ENCODE measurements at places on chromosomes 2 and 18.

DNA sequence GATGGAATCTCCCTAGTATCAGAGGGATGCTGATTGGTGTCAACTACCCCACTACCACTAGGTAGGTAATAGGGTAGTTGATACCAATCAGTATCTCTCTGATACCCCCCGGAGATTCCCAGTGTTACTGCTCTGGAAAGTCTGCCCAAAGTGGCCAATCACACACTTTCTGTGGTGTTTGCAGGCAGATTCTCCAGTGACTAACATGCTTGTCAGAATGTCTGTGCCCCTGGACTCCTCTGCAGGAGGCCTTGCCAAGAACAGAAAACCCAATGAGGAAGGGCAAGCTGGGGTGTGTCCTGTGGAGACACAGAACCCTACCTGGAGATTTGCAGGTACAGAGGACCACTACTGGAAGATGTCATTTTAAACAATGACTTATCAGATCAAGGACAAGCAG is 135.1 kb downstream of the RIT2 start:
- DNase-seq, result no peak

- DNase-seq, result no peak
Observed at GRCh38 chr2:241014764-241015163, 16.3 kb downstream of the SNED1 start.

DNA sequence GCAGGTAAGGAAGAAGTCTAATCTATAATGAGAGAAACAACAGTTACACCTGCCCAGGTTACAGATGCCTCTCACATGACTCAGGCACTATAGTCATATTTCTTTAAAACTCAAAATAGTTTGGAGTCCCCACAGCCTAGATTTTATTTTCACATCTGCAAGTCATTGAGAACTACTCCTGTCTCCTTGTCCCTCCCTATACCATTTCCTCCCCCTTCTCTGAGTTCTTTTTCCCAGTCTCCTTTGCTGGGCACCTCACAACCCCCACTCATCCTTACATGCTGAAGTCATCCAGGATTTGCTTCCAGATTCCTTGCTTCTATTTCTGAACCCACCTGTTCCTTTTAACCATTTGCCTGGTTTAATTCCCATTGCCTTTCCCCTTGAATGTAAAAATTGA is 73.1 kb upstream of the KCNE4 start:
- DNase-seq, result no peak

DNA sequence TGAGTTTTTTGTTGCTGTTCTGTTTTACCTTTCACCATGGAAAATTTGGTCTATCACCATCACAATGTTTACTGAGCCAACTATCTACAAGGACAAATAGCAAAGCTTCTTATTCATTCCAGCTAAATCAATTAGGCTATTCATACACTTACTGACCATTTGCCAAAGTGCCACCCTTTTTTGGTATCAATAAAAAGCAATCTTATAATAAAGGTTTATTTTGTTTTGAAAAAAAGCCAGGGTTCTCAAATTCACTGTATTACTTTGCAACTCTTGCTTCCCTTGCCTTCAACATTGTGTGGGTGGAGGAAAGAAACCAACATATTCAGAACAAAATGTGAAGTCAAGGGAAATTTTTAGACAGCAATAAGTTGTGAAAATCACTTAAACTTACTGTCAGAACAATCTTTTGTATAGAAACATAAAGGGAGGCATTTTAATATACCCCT is 15.3 kb downstream of the PELI1 start:
- no peak for DNase-seq

DNA sequence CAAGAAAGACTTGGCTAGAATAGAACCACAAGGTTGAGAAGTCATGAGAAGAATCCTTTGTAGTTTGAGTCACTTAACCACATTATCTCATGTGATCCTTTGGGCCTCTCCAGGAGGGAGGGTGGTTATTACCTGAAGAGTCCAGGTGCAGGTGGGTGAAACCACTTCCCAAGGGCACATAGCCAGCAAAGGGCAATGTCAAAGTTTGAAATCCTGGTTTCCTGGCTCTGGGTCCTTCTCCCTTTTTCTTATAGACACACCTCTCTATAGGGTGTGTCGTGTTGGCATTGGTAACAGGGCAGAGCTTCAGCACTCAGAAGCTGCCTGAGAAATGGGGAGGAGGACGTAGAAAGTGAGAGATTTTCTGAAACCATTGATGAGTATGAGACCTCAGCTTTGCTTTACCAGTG is 137.9 kb downstream of the MGAT5 start:
- no peak for DNase-seq

GRCh38 chr2:73291461-73292315 is 1.7 kb downstream of the EGR4 start:
- DNase-seq, result no peak

DNA sequence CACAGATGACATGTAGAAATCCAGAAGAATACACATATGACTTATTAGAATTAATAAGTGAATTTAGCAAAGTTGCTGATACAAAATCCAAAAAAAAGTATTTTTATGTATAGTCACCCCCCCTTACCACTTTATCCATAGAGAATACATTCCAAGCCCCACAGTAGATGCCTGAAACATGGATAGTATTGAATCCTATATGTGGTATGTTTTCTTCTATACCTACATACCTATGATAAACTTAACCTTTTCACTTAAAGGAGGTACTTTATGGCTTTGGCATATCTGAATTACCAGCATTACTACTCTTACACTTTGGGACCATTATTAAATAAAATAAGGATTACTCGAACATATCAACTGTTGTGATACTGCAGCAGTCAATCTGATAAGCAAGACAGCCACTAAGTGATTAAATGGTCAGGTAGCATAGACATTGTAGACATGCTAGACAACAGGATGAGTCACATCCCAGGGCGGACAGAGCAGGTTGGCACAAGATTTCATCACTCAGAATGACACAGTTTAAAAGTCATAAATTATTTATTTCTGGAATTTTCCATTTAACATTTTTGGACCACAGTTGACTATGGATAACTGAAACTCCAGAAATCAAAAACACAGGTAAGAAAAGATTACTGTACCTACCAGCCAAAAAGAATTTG is 208.2 kb upstream of the CHAC2 start:
- DNase-seq, result no peak

GRCh38 chr2:23592061-23592685 is 207.2 kb downstream of the KLHL29 start:
- no peak for DNase-seq

- DNase-seq, result no peak
Observed at GRCh38 chr18:59712311-59712710, 15.1 kb upstream of the CCBE1 start.

- DNase-seq, result no peak
Observed at GRCh38 chr2:45483997-45484396, 127.1 kb downstream of the SRBD1 start.

- no peak for DNase-seq
Observed at GRCh38 chr2:61993422-61994024, 88.0 kb downstream of the COMMD1 start.

- DNase-seq, result no peak
Observed at GRCh38 chr2:203704430-203704829, 2.0 kb upstream of the CD28 start.

GRCh38 chr2:237629188-237629534 is 1.8 kb downstream of the LRRFIP1 start:
- no peak for DNase-seq

- no peak for DNase-seq
Observed at GRCh38 chr2:48514348-48515003, 15.5 kb upstream of the STON1 start.

GRCh38 chr2:229857634-229858033 is 64.2 kb downstream of the TRIP12 start:
- no peak for DNase-seq

DNA sequence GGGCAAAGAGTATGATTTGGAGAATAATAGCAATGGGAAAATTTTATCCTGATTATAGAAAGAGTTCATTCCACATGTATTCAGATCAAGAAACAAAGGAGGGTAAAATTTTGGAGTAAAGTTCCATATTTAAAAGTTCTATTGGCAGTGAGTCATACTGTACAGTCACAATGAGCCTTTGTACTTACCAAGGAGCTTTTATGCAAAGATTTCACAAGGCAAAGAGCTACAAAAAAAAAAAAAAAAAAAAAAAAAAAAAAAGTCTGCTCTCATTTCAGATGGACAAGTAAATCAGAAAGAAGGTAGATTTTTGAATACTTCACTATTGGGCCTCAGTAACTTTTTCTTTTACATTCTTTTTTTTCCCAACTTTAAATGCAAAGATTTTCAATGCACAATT is 1802.2 kb upstream of the PIK3C3 start:
- no peak for DNase-seq

GRCh38 chr18:42784632-42785031 is 330.9 kb downstream of the RIT2 start:
- DNase-seq, result no peak

DNA sequence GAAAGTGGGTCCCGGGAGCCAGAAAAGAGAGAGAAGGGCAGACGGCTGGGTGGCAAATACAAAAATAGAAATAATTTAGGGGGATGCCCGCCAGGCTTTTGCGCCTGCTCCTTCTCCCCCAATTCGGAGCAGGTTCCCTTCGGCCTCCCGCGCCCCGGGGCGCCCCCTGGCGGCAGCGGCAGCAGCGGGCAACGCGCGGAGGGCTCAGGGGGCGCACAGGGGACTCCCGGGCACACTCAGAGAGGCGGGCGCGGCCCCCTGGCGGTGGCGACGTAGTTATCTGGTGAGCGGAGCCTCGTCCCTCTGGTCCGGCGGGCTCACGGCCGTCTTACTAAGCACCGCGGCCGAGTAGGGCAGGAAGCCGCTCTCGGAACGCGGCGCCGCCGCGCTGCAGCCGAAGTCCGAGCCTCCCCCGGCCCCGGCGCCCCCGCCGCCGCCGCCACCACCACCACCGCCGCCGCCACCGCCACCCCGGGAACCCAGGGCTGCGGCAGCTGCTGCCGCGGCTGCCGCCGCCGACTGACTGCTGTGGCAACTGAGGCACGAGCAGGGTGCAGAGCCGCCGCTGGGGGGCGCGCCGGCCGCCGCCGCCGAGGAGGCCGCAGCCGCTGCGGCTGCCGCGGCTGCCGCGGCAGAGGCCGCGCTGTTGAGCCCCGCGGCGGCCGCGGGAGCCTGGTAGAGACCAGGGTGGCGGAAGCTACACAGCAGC is 3.8 kb downstream of the EVX2 start:
- DNase-seq, result no peak

DNA sequence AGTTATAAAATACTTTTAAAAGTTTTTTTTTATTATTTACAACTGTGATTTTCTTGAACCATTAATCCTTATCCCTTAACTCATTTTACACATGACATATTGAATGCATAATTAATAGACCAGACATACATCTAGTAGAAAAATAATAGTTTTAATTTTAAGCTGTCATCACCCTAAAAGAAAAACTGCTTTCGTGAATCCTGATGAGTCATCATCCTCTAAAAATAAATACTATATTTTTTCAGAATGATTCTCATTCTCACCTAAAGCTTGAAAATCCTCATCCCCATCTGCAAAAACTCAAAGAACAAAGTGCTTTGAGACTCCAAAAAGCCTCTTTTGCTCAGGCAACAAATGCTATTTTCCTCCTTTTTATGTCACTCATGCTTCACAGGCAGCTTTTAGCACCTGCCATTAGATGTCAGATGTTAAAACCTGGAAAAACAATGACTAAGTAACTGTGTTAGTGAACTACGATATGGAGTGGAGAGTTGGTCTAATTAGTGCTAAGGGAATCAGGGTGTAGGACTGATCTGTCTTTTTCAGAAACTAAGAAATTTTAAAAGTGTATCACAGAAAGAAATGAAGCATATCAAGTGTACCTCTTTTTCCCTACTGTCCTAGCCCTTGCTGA is 297.6 kb downstream of the TMX3 start:
- no peak for DNase-seq

- no peak for DNase-seq
Observed at GRCh38 chr2:122020377-122020776, 264.9 kb downstream of the TSN start.

GRCh38 chr2:219029829-219030165 is 11.5 kb downstream of the CFAP65 start:
- DNase-seq, result peak; percentile 61

DNA sequence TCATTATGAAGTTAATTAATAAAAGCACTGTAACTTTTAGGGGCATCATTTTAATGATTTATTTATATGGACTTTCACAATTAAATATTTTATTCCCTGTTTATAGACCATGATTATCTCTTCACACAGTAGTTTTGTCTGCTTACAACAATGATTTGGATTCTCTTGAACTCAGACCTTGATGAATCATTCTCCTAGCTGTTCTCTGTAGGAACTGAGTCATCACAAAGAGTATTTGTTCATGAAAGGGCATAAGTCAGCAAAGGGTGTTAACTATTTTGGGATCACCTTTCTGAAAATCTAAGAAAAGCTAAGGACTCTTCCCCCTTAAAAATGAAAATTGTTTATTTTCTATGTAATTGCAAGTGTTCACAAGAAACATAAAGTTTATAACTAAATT is 461.1 kb upstream of the UBE2E3 start:
- DNase-seq, result no peak

DNA sequence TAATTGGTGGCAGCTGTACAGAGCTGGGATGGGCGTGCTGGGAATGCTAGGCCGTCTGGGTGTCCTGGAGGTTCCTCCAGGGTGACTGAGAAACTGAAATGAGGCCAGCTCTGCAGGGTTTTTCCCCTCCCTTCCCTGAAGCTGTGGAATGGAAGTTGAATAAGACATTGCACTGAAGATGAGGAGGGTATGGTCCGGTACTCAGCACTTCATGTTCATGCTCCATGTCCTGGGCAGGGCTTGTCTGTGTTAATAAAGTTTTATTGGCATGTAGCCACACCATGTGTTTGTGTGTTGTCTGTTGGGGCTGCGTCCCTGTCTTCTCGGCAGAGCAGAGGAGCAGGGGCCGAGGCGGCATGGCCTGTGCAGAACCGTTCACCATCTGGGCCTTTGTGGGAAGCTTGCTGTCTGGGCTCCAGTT is 154.0 kb downstream of the LDLRAD4 start:
- no peak for DNase-seq

DNA sequence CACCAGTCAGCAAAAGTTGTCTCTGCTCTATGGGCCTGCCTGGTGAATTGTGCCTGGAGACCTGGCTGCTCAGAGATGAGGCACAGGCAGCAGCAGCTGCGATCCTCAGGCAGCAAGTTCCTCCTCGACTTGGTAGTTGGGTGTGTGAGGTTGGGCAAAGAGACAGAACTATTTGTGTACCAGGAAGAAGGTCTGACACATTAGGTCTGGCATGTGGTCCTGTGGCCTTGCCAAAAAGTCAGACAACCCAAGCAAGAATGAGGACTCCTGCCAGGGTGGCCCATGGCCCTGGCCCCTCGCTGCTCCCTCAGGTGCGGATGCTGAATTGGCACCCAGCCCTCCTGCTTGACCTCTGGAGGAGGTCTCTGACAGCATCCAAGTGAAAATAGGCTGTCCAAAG is 192.7 kb downstream of the DYSF start:
- no peak for DNase-seq

DNA sequence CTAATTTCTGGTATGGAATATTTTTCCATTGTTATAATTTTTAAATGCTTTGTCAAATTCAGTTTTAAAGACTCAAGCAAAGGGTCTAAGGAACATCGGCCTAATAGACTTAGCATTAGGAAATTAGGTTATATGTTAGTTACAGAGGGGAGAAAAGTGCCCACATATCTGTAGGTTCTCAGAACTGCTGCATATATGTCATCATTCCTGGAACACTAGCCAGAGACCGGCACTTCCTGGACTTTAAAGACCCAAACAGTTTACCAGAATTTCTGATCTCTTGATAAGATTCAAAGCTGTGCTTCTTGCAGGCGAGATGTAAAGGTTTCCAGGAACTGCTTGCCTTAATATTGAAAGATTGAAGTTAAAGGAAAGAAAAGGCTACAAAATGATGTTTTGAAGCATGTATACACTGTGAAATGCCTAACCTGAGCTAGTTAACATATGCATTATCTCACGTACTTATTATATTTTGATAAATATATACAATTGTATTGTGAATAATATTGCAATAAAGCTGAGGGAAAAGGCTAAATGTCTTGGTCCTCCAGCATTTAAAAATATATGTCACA is 993.6 kb downstream of the LRP1B start:
- DNase-seq, result no peak
